ENCODE measurements at places on chromosomes 13 and 19.
A peak's percentile ranks its signal among the peaks of the same experiment; 100 is the strongest.

GRCh38 chr13:30429721-30430694, 7.7 kb downstream of the UBE2L5 start:
- DNase-seq: no peak

DNA sequence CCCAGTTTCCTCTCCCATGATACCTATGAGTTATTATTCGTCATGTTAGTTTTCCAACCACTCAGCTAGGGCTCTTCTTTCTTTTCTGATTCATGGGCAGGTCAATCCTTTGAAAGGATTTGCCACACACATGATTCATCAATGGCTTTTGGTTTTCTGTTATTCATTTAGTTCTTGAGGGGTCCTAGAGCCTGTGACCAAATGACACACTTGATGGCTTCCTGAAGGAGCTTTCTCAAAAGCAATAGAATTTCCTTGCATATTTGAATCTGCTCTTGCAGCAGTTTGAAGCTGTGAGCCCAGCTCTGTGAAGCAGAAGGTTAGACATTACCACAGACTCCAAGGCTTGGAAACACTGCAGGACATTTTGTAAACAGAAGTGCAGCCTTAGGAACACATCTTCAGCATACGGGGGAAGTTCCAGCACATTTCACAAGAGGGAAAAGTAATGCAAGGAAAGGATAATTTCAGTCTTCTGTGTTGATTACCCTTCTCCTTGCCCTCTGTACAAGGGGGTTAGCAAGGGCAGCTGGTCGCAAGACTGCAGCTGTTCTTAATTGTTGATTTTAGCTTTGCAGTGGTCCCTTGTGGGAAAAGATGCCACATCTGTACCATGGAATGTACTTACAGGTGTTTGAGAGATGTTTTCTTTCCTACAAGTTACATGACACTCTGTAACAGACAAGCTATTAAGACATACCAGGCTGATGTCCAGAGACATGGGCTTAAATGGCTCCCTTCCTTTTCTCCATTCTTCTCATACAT, 338.6 kb downstream of the KCNRG start:
- no peak for DNase-seq

GRCh38 chr13:93709506-93710244, 483.1 kb downstream of the GPC6 start:
- DNase-seq: no peak

DNA sequence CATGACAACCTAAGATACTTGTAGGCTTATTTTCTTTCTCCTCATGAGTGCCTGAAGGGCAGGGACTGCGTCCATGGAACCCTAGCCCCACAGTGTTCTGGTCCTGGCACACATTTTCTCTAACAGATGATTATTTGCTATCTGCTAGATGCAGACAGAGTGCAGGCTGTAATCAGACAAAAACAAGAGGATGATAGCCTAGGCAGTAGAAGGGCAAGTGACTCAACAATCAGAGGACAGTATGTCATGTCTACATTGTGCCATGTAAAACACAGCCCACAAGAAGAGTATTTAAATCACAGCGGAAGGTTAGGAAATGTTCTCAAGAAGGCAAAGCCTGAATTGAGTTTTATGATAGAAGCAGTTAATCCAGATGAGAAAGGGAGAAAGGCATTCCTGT, 29.3 kb downstream of the MIPEP start:
- DNase-seq: no peak

DNA sequence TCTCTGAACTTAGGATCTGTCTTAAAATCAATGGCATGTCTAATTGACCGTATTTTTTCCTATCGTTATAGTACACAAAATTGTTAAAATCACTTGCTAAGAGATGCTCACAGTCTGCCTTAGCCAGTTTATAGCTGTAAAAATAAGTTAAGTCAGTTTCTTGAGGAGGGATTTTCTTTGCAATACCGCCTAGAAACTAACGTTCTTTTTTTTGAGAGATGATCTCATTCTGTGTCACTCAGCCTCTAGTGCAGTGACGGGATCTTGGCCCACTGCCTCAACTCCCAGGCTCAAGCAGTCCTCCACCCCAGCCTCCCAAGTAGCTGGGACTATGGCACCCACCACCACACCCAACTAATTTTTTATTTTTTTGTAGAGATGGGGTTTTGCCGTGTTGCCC, 4.4 kb downstream of the CKAP2 start:
- no peak for DNase-seq

DNA sequence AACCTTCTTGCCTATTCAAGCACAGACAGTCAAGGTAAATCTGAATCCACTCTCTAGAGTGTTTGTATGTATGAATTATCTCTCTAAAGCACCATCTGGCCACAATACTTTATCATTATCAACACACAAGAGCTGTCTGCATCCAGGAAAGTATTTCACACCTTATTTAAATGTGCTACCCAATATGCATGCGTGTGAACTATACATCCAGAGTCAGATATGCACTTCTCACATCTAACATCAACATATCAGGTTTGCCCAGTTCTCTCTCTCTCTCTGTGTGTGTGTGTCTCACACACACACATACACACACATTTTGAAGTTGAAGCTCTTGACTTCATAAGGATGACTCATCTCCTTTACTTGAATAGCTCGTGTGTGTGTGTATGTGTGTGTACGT, 697.5 kb upstream of the PCDH20 start:
- DNase-seq: no peak

GRCh38 chr13:33728271-33729037, 89.5 kb upstream of the RFC3 start:
- DNase-seq: peak; percentile 20

DNA sequence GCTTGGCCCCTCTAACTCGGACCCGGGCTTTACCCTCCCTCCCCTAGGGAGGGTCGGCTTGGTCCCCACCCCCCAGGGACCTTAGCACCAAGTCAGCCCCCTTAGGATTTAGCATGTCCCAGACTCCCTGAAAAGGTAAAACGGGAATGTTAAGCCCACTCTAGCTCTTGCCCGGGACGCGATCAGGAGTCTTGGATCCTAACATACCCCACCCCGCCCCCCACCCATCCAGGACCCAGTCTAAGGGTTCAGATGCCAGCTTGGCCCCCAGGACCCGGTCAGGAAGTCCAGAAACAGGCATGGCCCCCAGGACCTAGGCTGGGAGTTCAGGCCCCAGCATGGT, 437 bp downstream of the EPOR start:
- DNase-seq: no peak

- no peak for DNase-seq
Observed at GRCh38 chr13:51590231-51590970, 6.1 kb downstream of the WDFY2 start.

- peak; percentile 62 for DNase-seq
Observed at GRCh38 chr13:44373601-44374347, at the start of gene SERP2. TSS of gene SERP2 (plus strand) at chr13:44373824. CDS start at chr13:44374026, 202 bp downstream.

DNA sequence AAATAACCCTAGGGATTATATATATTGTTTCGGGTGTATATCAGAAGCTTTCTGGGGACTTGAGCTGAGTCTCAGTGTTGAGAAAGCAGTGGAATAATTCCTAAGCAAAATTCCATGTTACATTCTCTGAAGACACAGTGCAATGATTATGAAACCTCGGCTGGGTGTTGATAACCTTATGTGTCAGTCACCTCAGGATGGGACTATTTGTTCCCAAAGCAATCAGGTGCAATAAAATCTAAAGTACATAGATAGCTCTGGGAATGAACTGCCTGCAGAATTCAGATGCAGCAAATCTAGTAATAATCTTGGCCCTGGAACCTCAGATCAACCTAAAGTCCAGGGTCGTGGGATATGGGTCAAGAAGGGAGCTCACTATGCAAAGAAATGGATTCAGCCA, 53.0 kb downstream of the EDNRB start:
- DNase-seq: no peak

DNA sequence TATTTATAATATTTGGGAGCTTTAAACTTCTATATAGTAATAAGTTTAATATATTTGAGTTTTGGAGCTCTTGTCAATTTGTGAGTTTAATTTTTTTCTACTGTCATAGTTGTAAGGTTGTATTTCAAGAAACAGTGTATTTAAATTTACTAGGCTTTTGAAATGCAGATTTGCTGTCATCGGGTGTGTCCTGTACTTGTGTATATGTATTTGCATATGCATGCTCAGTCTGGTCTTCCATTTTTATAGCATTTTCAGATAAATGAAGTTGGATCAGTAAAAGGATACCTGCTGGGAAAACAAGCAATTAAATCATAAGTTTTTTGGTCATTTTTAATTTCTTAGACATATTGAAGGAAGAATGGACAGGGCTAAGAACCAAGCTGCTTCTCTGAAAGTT, 33.1 kb downstream of the SLAIN1 start:
- no peak for DNase-seq
